ENCODE measurements at places on chromosomes 1 and 21.

- DNase-seq, result no peak
These were observed 21.9 kb upstream of the RABGGTB start for GRCh38 chr1:75764057-75764655.

- no peak for DNase-seq
These were observed 458 bp downstream of the ZC3H12A start for GRCh38 chr1:37474697-37475379.

DNA sequence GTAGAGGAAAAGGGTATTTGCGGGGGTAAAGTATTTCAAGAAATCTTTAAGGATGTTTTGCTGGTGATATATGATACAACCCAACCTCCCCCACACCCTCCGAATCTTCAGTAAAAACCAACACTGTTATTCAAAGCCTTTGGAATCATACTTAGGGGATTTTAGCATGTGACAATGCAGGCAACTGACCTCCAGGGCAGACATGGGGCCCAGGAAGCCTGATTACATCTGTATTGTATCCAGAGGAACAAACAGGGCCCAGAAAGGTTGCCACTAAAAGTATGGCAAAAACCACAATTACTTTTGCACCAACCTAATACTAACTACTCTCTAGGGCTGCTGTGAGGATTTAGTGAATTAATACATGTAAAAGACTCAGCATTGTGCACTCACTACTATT, 43.9 kb upstream of the CNN3 start:
- DNase-seq, result no peak

DNA sequence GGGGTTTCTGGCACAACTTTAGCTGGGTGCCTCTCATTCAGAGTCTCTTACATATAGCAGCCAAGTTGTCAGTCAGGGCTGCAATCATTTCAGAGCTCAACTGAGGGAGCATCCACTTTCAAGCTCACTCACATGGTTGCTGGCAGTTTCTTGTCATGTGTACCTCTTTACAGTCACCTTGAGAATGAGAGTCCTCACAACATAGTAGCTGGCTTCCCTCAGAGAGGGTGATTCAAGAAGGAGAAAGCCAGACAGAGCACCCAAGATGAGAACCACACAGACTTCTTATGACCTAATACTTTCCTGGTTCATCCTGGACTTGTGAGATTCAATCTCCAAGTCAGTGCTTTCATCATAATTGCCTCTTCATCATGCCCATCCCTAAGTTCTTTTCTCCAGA, 57.2 kb downstream of the DPT start:
- DNase-seq, result no peak

DNA sequence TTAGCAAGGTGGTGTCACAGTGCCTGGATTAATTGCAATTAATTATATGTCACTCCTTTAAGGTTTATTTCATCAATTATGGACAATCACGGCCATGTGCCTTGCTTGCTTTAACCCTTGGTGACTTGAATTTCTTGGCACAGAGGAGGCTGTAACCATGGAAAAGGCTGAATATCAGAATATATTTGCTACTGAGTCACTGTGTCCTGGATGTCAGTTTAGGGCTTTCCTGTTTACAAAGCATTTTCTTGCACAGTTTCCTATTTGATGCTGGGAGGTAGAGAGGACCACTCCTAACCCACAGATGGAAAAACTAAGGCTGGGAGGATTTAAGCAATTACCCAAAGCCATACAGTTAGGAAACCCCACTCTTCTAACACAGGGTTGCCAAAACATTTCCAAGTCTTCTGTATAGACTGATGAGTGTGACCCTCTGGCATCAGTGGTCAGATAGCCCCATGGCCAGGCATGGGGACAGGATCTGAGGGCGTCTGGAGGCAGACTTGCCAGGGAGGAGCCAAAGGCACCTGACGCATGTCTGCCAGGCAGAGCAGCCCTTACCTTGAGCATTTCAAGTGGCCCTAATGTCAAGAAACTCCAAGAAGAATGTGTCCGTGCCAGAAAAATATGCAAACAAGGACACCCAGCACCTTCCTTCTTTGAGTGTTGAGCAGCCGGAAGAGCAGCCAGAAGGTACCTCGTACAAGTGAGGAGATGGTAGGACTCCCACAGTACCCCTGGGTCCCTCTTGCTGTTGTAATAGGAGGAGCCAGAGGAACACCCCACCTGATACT, 34.4 kb downstream of the KCNN3 start:
- DNase-seq, result no peak

- no peak for DNase-seq
These were observed 11.0 kb upstream of the LDLRAD2 start for GRCh38 chr1:21801100-21801499.

- DNase-seq, result no peak
These were observed 15.9 kb upstream of the SAMD11 start for GRCh38 chr1:907611-908451.

DNA sequence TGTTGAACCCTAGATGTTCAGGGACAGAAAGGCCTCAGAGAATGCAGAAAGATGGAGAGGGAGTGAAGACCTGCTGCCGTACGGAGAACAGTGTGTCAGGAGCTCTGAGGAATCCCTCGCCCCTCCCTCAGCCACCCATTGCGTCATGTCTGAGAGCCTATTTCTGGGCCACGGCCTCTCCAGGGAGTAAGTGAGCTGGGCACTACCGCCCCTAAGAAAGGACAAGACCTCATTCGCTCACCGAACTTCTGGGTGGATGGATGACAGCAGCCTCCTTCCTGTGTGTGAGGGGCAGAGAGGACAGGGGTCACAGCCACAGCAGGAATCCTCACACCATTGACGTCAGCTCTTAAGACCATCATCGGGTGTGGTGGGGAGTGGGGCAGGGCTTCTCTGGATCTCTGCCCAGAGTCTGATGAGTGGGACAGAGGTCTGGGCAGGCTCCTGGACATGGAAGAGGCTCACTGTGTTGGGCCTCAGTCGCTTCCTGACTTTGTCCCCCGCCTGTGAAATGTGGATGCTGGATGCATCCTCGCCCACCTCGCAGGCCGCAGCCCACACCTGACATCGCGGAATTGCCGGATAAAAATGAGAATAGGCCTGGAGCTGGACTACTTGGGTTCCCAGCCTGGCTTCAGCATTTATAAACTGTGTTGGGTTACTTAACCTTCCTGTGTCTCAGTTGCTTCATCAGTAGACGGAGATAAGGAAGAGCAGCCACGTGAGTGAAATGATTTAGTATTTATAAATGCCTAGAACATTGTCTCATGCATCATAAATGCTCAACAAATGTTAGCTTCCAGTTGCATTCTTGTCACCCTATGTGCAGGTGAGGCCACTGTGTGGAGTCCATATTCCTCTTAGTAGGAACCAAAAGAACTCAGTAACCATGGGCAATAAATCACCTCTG, 238.6 kb downstream of the TRABD2B start:
- DNase-seq, result peak; percentile 78

DNA sequence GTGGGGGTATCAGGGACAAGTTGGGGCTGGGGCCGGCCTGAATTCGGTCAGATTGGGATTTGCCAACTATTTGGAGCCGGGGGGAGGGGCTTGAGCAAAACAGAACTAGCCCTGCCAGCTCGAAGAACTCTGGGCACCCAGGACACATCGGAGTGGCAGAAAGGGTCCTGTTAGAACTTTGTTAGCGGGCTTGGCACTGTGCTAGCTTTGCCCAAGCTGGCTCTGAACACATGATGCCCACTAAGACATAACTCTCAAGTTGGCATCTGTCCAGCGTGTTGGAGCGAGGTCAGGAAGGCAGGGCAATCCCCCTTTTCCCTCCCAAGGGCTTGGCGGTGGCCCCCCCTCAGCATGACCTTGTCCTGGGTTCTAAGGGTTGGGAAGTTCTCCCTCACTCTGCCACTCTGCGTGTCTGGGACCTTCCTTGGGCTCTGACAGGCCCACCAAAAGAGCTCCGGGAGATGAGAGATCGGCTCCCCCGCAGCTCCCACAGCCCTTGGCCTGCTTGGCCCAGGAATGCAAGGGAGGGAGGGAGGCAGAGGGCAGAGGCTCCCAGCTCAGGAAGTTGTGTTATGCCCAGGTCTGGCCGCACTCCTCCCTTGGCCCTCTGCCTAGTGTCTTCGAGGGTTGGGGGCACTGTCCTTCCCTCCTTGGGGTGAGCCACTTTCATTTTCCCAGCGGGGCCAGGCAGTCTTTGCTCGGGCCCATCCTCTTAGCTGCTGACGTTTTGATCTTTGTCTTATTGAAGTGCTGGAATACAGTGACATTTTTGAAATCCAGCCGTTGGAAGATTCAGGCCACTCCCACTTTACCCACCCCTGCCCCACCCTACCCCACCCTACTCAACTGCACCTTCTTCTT, 1.2 kb downstream of the LMNA start:
- DNase-seq, result peak; percentile 76

DNA sequence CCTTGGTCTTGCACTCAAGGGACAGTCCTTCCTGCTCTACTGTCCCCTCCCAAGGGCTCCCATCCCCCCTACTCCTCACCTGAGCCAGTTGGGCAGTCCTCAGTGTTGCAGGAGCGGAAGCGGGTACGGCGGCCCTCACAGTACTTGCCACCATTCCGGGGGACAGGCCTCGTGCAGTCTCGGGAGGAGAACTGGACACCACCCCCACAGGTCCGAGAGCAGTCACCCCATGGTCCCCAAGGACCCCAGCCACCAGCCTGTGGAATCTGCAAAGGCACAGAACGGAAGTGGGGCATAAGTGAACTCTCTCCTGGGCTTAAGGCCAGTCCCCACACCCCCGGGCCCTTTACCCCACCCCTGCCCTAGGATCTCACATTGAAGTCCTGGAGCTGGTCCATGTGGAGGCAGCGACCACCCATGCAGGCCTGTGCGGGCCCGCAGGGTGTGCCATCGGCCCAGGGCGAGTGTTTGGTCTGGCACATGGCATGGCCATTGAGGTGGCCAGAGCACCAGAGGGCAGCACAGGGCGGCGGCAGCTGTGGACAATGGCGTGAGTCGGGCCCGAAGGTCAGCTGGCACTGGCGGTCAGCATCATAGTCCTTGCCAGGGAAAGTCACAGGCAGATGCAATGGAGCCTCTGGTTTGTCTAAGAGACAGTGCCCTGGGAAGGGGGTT, 5.2 kb downstream of the ADAMTS4 start:
- DNase-seq, result no peak

- DNase-seq, result no peak
These were observed 41.3 kb upstream of the KCNE1 start for GRCh38 chr21:34553151-34553952.

- no peak for DNase-seq
These were observed 47.2 kb upstream of the PAX7 start for GRCh38 chr1:18583326-18583941.

Measured in tibial artery (tissue), 4 donors.